GM04503 (cell line): ENCODE measurements at places on chromosomes 4 and X.

GRCh38 chrX:10190367-10190766 lies 33.6 kb downstream of the CLCN4 start:
- DNase-seq = no peak

DNA sequence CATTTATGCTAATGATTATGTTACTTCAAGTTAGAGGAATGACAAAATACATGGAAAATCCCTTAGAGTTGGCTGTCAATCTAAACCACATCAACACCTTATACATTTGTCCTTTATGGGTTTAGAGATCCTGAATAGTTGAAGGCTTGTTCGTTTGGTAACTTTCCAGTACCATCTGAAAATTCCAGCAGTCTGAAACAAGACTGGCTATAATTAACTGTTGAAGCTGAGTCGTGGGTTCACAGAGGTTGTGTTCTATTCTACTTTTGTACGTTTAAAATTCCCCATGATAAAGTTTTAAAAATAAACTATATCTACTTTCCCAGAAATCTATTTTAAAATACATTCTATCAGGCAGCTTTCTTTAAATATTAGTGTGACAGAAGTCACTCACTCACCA lies 73.0 kb downstream of the USP46 start:
- DNase-seq = no peak

DNA sequence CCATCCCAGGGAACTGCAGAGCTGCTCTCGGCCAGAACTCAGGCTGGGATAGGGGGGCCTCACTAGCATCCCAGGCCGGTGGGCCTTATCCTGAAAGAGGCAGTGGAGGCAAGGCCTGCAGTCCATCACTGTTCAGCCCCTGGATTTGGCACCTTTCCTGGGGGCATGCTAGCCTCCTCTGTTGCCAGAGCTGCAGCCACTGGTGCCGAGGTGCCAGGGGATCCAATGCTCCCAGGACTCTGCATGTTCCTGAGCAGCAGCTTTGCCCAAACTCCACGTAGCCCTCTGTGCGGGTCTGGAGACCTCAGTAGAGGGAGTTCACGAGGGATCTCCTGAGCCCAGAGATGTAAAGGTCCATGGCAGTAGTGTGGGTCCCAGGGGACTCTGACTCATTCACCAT lies 551.7 kb upstream of the AMOT start:
- DNase-seq = no peak

DNA sequence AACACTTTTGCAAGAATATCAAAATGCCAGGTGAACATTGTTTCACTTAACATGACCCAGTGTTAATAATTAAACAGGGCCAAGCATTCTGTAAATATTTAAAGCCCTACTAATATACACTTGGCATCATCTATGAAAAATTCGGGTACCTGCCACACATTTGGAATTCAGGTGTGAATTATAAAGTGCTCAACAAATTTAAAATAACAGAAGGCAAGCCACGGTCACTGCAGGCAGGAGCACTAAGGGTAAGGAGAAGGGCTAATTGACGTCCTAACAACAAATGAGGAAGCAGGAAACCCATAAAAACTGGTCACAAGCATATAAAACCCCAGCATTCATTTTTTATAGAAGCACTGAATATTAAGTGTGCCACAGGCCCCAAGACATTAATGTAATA lies 43.8 kb upstream of the CPEB2 start:
- no peak for DNase-seq

DNA sequence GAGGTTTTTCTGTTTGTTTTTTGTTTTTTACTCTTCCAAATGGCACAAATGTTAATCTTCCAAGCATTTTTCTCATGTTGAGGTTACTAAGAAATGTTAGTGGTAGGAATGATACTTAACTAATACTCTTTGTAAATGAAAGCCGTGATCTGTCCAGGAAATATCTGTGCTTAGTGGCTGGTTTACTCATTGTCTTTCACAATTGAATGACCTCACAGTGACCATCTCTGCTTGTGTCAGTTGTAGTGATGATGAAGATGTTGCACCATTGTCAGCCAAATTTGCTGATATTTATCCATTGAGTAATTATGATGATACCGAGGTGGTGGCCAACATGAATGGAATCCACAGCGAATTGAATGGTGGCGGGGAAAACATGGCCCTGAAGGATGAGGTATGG lies 93.5 kb downstream of the TNIP2 start:
- peak; percentile 85 for DNase-seq

- DNase-seq = no peak
Measured at GRCh38 chr4:126560794-126561193, 1072.0 kb upstream of the INTU start.

- no peak for DNase-seq
Measured at GRCh38 chrX:111662292-111662691, 18.7 kb upstream of the ALG13 start.

DNA sequence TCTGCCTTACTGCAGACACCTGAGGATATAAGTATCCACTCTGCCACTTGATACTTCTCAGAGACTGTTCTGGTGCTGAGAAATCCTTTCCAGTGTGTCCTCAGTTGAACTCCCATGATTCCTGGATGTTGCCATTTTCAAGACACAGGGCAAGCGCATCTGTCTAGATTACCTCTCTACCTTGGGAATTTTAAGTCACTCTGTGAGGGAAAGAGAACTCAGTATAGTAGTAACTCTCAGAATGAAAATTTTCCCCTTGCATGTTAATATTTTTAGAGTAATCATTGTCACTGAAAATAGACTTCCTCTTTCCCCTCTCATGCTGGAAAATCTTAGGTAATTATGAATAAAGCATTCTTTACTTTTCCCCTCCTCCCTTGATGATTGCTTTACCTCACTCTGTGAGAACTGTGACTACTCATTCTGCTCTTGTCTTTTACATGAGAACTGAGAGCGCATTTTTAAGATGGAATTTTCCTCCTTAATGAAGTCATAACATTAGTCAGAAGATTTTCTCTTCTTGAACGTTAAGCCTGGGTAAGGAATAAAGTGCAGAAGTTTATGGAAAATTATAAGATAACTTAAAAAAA lies 45.0 kb downstream of the TET2 start:
- no peak for DNase-seq

GRCh38 chrX:103376118-103376978 lies at the start of gene BEX3:
Gene BEX3, plus strand, starts transcription at chrX:103376538. Its CDS starts 984 bp downstream, at chrX:103377522.
- DNase-seq = no peak

- DNase-seq = no peak
Measured at GRCh38 chr4:113763029-113763285, 1.4 kb upstream of the CAMK2D start.
